HEK293T (cell line): ENCODE measurements at places on chromosomes 11 and 22.

DNA sequence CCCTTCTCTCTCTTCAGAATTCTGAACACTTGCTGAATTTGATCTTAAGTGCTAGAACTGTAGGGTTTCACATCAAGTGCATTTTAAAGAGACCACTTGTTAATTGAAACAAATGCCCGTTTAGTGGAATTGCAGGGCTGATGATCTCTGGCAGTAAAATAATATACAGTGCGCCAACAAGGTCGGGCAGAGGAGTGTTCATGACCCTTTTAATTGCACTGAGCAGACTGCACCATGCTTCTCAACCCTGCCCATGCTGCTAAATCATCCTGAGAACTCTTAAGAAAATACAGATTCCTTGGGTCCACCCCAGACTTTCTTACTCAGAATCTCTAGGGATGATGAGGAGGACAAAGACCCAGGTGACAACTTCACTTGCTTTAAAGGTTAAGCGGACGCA is 73.5 kb downstream of the SC5D start:
- no peak for DNase-seq

DNA sequence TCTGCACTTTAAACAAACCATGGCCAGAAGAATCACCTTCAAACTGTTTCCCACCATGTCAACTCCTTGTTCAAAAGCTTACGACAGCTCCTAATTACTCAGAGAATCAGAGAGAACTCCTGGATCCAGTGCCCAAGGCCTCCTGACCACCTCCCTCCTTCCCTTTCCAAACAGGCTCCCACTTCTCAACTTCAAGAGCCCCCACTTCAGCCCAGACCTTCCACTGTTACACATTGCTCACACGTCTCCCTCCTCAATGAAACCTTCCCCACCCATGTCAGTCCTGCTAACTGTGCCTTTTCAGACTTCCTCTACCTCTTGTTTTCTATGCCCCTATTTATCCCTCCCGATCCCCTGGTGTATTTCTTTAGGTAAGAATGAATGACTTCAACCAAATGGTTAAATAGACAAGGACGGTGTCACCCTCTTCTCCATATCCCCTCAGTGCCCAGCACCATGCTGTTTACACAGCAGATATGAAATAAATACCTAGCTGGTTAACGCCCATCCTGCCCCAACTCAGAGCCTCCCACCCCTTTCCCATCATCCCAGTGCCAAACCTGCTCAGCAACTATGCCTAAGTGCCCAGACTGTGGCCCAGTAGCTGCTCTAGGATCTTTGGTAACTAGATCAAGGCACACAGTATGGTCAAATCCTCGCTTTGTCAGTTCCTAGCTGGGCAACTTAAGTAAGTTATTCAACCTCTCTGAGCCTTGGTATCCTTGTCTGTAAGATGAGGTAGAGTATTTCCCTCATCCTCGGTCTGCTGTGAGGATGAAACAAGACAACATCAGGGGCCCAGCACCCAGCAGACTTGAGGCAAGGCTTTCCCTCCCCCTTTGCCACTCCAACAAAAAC is 36.8 kb downstream of the PLEKHA7 start:
- no peak for DNase-seq

DNA sequence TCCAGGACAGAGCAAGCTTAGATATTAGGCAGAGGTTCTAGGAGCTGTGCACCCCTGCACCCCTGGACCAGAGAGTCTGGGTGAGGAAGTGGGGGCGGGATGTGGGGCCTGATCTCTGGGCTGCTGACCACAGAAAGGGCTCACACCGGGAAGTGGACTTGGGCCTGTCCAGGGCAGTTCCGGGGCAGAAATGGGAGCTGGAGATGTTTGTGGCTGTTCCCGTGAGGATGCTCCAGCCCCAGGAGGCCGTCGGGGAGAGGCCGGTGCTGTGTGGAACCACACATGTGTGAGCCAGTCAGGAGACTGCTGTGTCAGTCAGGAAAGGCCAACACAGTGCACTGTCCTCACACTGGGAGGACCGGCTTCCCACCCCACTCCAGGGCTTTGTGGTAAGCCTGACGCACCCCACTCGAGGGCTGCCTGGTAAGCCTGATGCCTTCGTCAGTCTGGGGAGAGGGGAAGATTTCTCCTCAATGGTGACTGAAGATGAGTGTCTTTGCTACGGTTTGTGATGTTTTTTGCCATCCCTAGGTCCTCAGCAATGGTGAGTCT is 741.0 kb downstream of the BRD1 start:
- DNase-seq, result no peak

DNA sequence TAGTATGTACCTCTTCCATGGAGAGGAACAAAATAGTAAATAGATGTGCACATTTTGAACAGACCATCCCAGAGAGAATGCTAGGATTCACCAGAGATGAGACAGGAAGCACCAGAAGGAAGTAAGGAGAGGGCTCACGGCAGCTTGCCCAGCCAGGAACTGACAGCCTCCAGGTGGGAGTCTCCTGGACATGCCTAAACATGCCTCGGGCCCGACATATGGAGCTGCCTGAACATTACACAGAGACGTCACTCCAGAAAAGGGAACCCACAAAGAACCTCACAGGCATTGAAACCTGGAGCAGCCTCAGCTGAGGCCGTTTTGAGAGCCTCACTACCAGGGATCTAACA is 67.4 kb downstream of the BRD1 start:
- no peak for DNase-seq

GRCh38 chr11:119608781-119609180 is 120.2 kb downstream of the NECTIN1 start:
- no peak for DNase-seq

DNA sequence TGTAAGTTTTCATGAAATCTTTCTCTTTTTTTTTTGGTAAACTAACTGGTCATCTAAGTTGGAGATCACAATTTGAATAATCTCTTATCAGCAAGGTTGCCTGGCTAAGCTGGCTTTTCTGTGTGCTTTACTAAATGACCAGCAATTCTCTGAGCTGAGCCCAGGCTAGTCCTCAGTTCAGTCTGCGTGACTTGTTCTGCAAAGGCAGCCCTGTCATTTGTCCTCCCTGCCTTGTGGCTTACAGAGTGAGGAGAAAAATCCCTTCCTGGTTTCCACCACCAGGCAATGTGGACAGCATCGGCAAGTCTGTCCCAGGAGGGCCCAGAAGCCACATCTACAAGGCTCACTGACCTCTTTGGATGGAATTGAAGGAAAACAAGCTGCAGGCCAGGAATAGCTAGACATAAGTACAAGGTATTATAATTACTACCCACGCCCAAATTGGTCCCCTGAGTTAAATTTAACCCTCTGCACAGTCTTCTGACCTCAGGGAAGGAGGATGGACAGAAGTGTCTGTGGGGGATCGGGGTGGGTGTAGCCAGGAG is 108.6 kb downstream of the SCN3B start:
- DNase-seq, result no peak

- DNase-seq, result no peak
Measured at GRCh38 chr11:73203790-73204189, 14.3 kb upstream of the P2RY2 start.

GRCh38 chr11:34749666-34750659 is 129.1 kb downstream of the EHF start:
- no peak for DNase-seq

DNA sequence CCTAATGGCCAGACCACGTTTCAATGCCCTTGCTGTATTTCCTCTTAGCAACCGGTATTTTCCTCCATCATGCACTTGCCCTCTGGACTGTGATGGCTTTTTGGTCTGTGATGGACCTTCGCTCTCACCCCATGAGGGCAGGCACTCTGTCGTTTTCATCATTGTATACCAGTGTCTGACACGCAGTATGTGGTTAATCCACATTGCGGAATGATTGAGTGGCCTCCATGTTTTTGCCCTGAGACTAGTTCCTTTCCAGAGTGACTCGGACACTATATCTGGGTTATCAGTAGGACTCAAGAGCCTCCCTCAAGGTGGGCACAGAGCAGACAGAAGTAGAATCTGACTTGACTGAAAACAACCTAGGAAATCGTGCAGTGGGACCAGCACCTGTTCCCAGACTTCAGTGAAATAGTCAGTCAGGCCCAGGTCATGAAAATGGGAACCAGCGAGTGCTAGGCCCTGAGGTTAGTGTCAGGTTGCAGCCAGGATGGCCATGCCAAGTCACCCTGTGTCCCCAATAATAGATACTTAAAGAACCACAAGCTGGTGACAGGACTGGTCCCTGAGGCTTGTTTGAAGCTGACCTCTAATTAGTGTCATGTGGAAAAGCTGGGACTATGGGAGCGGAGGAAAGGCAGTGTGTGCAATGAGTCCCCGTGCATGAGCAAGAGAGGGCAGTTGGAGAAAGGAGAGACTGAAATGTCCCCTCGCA is 464.7 kb downstream of the INSC start:
- DNase-seq, result no peak

- DNase-seq, result no peak
Measured at GRCh38 chr22:46373921-46374662, 38.6 kb downstream of the TRMU start.

DNA sequence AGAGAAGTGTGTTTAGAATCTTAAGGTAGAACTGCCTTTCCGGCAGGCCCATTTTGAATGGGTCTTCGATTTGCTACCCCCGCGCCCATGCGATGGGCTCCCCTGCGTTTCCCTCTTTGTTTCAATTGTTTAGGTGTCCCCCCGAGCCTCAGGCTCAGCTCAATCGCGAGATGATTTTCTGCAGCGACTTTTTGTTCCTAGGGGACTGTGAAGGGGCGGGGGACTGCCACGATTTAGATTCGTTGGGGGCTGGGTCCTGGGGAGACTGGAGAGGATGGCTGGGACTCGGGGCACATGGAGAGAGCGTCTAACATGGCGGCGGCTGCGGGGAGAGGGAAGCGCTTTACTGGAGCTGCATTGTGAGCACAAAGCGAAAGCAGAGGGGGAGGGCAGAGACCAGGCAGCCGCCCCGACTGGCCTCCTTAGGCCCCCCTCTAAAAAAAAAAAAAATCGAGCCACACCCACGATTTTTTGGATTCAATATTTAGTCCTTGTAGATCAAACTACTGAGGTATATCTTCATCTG is 1.7 kb downstream of the CAPRIN1 start:
- peak; percentile 55 for DNase-seq

- DNase-seq, result no peak
Measured at GRCh38 chr11:108636222-108636621, 28.6 kb upstream of the DDX10 start.

DNA sequence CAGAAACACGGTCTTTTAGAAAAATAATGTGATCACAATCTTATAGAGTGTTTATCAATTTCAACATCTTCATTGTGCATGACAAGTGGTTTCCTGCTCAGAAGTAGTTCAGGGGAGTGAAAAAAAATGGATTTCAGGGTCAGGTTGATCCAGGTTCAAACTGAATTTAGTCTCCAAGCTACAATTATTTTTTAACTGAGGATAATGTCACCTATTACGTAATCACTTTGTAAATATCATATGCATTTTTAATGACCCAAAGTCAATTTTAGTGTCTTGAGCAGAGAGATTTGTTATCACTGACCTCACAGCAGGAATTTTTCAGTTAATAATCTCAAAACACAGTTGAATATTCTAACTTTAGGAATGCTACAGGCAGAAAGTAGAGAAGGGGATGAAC is 627.2 kb upstream of the LUZP2 start:
- no peak for DNase-seq

GRCh38 chr11:23364076-23364475 is 503.8 kb upstream of the CCDC179 start:
- no peak for DNase-seq

DNA sequence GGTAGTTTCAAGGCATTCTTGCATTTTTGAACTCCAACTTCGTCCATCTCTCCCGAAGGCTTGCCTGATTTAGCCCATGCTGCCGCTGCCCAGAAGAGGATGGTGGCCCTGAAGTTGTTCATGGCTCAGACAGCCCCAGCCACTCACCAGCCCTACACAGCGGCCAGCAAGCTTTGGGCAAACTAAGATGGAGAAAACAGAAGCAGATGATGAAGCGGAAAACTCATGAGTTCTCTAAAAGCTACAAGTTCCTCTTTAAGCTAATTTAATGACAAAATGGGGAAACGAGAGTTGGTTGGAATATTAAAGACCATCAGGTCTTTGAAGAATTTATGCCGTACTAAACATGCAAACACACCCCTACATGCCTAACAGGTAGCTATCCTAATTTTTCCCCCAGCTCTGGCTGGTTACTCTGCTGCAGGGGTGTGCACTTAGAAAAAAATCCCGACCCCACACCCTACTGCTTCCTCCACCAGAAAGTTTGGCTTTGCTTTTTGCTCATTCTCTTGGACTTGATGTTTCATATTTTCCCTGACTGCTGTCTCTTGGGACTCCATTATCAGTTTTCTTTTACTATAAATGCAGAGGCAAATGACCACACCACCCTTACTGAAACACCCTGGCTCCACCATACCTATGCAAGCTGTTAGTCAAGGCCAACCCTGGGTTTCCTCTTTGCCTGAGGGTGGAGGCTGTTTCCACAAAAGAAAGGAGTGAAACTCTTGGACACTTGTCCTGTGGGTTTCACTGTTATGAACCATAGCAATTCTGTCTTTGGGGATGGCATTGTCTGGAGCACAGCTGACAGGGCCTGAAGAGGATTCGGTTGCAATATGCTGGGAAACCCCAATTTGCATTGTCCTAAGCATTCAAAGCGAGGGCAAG is at the start of gene MPEG1:
TSS of gene MPEG1 (minus strand) at position 184 of the 888 bp plus-strand sequence. CDS start at position 122, 62 bp downstream.
- DNase-seq, result no peak

DNA sequence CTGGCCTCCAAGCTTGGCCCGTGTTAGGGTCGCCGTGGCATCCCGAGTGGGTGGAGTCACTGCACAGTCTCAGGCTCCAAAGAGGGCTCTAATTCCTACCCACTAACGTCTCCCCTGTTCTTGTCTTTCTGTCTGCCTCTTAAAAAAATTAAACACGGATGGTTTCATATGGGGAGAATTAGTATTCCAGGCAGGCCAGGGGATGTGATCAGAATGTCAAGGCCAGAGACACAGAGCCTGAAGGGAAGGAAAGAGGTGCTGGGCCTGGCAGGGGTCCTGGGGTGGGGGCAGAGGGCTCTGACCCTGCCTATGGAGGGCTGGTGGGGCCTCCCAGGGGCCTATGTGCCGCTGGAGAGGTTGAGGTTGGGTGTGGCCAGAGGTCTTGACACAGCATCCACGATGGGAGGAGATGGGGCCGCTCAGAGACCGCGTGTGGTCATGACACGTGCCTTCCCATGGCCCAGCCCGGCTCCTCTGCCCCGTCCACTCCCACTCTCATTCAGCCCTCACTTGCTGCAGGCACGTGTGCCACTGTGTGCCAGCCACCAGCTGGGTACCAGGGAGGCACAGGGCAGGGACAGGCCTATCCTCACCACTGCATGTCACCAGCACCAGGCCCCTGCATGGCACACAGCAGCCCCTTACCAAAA is 56.5 kb downstream of the FLRT1 start:
- no peak for DNase-seq

- no peak for DNase-seq
Measured at GRCh38 chr11:111770581-111771134, 4.5 kb upstream of the PPP2R1B start.

GRCh38 chr11:93645938-93646337 is 15.5 kb upstream of the CEP295 start:
- no peak for DNase-seq

- DNase-seq, result no peak
Measured at GRCh38 chr11:68677432-68677831, 6.9 kb upstream of the GAL start.

DNA sequence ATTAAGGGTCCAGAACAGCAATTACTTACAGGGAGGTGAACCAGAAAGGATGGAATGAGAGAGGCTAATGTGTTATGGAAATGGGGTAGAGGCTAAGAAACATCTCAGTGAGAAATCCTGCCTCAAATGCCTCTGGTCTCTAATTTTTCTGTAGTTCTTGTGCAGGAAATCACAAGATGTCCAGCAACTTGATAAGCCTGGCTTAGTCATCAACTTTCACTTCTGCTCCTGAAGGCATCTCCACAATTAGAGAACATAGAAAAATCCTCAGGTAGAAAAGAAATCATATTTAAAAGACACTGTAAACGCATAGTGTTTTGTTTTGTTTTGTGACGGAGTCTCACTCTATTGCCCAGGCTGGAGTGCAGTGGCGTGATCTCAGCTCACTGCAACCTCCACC is 18.7 kb downstream of the MRGPRX4 start:
- DNase-seq, result no peak
